ENCODE measurements at places on chromosomes 4 and X. TPM values are rescaled to one million over a fixed set of nuclear protein-coding genes. Genes with fewer than 3 reads are reported as not detected.

GRCh38 chr4:159278399-159278798 lies 175.5 kb downstream of the RAPGEF2 start:
- no peak overlapping the region for H3K4me3 ChIP-seq
- no peak overlapping the region for H3K27ac ChIP-seq
- H3K27me3 ChIP-seq, result no peaks in the 10 kb centered on the region
- peaks cover 20% of the 10 kb centered on the region for H3K4me1 ChIP-seq

Gene SRPK3
- total RNA-seq, result not detected

Gene TRPC3
- total RNA-seq, result 0.24 TPM

GRCh38 chr4:15654593-15655222 lies 449 bp downstream of the FBXL5 start:
- peak overlapping the region; percentile 96 for H3K4me3 ChIP-seq
- no peak for DNase-seq
- H3K36me3 ChIP-seq, result no peaks in the 10 kb centered on the region
- peak overlapping the region; percentile 100 for H3K27ac ChIP-seq
- H3K4me1 ChIP-seq, result peaks cover 65% of the 10 kb centered on the region
- H3K27me3 ChIP-seq, result no peaks in the 10 kb centered on the region

GRCh38 chr4:143782521-143782920 lies 82.0 kb upstream of the FREM3 start:
- no peaks in the 10 kb centered on the region for H3K4me1 ChIP-seq
- H3K27me3 ChIP-seq, result no peaks in the 10 kb centered on the region
- H3K4me3 ChIP-seq, result no peak overlapping the region
- no peak overlapping the region for H3K27ac ChIP-seq
- no peak for DNase-seq

Gene RENBP
- 18.9 TPM for total RNA-seq

DNA sequence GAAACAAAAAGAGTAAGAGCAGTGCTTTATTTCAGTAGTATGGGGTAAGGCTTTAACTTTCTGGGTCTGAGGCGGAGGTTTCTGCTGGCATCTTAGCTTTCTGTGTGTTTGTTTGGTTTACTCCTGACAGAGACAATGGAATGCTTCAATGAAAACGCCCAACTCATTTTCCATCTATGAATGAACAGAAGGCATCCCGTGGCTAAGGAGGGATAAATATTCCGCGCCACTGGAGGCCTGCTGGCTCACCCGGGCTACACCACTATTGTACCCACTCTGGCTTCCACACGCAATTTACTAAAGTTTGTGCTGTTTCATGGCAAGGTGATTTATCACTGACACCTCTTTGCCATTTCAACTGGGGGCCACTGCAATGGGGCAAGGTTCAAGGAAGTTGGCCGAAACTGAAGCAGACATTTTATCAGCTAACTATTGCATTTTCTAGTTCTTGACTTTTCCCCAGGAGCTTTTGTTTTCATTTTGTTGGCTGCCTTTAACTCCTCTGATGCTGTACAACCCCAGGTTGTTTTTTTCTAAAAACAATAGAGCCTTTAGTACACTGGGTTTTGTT lies 32.8 kb upstream of the PPARGC1A start:
- no peaks in the 10 kb centered on the region for H3K36me3 ChIP-seq
- no peak overlapping the region for H3K27ac ChIP-seq
- peaks cover 17% of the 10 kb centered on the region for H3K27me3 ChIP-seq
- H3K4me3 ChIP-seq, result no peak overlapping the region

GRCh38 chr4:52825460-52826090 lies 36.5 kb upstream of the RASL11B start:
- no peak for DNase-seq
- no peaks in the 10 kb centered on the region for H3K27me3 ChIP-seq
- no peak overlapping the region for H3K4me3 ChIP-seq
- peaks cover 25% of the 10 kb centered on the region for H3K4me1 ChIP-seq
- no peaks in the 10 kb centered on the region for H3K36me3 ChIP-seq

Gene ANK2
- 20.8 TPM for total RNA-seq

Gene GYPA
- not detected for total RNA-seq
